ENCODE measurements at places on chromosomes 5 and 9. TPM values are rescaled to one million over a fixed set of nuclear protein-coding genes. Genes with fewer than 3 reads are reported as not detected.

- H3K27ac ChIP-seq, result no peak overlapping the region
- no peaks in the 10 kb centered on the region for H3K4me1 ChIP-seq
- peak overlapping the region; percentile 57 for H3K4me3 ChIP-seq
- H3K36me3 ChIP-seq, result no peaks in the 10 kb centered on the region
- peak; percentile 6 for DNase-seq
These were observed 2.1 kb downstream of the EDIL3 start for GRCh38 chr5:84382363-84383295.

The FCN2 gene
- 0.25 TPM for total RNA-seq

- H3K27me3 ChIP-seq, result no peaks in the 10 kb centered on the region
- H3K4me1 ChIP-seq, result peaks cover 27% of the 10 kb centered on the region
- H3K4me3 ChIP-seq, result no peak overlapping the region
- DNase-seq, result no peak
- H3K27ac ChIP-seq, result no peak overlapping the region
- H3K36me3 ChIP-seq, result no peaks in the 10 kb centered on the region
These were observed 10.8 kb upstream of the KIF27 start for GRCh38 chr9:83932011-83932410.

The PCDHB16 gene
- total RNA-seq, result 2.5 TPM

DNA sequence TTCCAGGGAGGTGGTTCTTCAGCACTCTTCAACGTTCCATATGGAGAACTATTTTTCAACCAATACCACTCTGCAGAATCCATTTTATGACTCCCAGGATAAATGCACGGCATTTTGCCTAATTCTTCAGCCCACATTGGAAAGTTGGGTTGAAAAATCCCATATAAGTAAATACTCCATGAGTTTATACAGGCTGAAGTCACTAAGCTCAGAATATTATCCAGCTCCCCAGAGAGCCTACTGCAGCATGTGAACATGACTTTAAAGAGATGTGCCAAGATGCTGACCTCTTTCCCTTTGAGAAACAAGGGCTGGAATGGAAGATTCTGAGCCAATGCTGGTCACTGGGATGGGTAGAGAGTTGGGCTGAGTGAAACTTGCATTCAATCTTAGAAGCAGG is 111.9 kb upstream of the SLIT3 start:
- H3K4me3 ChIP-seq, result no peak overlapping the region
- H3K4me1 ChIP-seq, result no peaks in the 10 kb centered on the region
- H3K27ac ChIP-seq, result no peak overlapping the region
- no peaks in the 10 kb centered on the region for H3K36me3 ChIP-seq
- DNase-seq, result no peak

The ADGRD2 gene
- total RNA-seq, result not detected

DNA sequence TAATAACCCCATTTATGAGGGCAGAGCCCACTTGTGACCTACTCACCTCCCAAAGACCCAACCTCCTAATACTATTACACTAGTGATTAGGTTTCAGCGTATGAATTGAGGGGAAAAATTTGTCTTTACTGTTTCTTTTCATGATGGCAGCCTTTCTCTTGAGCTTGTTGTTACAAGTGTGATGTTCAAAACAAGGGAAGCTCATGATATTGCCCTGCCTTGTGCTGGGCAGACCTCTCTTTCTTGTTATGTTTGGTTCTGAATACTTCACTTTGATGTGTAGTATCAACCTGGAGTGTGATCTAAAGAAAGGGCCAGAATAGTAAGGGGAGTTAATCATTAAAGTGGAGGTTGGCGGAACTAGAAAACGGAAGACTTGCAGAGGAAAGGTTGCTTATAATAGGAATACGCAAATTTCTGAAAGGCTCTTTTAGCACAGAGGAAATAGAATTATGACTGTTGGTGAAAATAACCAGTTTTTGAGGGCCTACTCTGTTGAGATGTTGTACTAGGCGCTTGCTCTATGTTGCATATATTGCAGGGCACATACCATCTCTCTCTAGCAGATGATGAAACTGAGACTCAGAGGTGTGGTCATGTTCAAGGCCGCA is 68.2 kb downstream of the MELK start:
- no peaks in the 10 kb centered on the region for H3K4me1 ChIP-seq
- no peaks in the 10 kb centered on the region for H3K36me3 ChIP-seq
- no peak for DNase-seq
- H3K27me3 ChIP-seq, result no peaks in the 10 kb centered on the region

The F2RL2 gene
- 0.32 TPM for total RNA-seq

DNA sequence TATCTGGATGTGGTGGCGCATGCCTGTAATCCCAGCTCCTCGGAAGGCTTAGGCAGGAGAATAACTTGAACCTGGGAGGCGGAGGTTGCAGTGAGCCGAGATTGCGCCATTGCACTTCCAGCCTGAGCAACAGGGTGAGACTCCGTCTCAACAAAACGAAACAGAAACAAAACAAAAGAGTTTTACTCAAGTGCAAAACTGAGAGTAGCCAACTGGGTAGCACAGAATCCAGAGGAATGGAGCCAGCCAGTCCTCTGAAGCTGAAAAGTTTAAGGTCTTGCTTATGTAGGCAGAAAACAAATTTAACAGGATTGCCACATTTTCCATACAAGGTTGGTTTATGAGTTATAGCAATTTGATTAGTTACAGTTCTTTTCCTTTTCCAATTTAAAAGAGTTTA is 32.0 kb downstream of the SPIN1 start:
- no peak overlapping the region for H3K27ac ChIP-seq
- no peaks in the 10 kb centered on the region for H3K36me3 ChIP-seq
- no peaks in the 10 kb centered on the region for H3K4me1 ChIP-seq
- no peaks in the 10 kb centered on the region for H3K27me3 ChIP-seq

The ANKDD1B gene
- not detected for total RNA-seq

DNA sequence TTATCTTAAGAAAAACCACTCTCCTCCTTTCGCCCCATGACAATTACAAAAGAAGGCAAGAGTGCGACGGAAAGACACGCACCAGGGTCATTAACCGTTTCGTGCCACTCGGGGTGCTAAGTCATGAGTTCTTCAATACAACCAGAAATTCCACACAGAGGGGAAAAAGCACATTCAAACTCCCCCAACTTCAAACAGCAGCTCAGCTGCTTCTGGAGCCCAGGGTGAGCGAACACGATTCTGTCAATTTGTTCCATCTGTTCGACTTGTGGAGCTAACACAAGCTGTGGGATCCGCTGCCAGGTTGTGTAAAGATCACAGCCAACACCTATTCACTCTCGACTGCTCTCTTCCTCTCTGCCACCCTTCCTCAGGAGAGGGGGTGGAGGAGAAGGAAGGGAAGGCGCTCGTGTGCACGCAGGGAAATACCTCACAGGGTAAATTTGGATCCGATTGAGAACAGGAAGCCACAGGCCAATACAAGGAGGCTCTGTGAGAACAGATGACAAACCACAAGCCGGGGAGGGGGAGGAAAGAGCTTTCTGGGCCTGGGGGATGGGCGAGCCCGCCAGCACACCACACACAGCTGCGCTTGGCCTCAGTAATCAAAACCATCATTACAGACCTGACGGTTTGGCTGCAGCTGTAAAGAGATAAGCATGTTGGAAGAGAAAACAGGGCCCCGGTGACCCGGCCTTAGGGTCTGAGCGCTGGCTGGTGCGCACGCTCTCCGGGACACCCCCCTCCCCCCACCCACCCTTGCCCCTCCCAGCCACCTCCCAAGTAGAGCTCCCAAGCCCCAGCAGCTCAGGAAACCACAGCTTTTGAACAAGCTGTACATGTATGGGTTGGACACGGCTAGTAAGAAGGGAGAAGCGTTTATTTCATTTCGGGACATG is 54.3 kb downstream of the PTCH1 start:
- H3K4me1 ChIP-seq, result peaks cover 21% of the 10 kb centered on the region
- H3K36me3 ChIP-seq, result no peaks in the 10 kb centered on the region
- H3K27ac ChIP-seq, result peak overlapping the region; percentile 59
- DNase-seq, result peak; percentile 54

The SOX30 gene
- total RNA-seq, result 0.14 TPM

DNA sequence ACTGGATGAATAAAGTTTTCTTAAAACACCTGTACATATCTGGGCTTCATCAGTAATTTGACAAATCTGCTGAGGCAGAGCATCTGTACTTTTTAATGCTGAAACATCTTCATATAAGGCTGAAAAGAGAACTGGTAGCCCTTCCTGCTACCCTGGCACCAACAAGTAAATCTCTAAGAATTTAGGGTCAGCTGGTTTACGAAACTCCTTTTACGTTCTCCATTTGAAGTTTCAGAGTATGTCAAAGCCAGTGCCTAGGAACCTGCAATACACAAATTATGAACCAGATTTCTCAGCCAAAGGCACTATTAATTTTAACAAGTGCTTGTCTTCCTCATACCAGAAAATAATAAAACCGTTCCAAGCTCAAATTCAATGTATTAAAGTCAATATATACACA is 3.8 kb downstream of the ZFAND5 start:
- peaks cover 61% of the 10 kb centered on the region for H3K4me1 ChIP-seq
- peak overlapping the region; percentile 100 for H3K27ac ChIP-seq
- no peak for DNase-seq
